Activated naive CD8-positive, alpha-beta T cell treated with anti-CD3 and anti-CD28 coated beads for 36 hours (primary cell): ENCODE measurements at places on chromosomes 6 and 20. TPM values are rescaled to one million over a fixed set of nuclear protein-coding genes. Genes with fewer than 3 reads are reported as not detected.

Gene FGD2
- 1.8 TPM for total RNA-seq

Gene CST7
- 44.7 TPM for total RNA-seq

Gene CFB
- total RNA-seq = 0.52 TPM

Gene PPP1R14C
- 0.33 TPM for total RNA-seq

Gene DPPA5
- not detected for total RNA-seq

Gene RPL10A
- 2,291 TPM for total RNA-seq

Gene LY6G6C
- total RNA-seq = not detected

Gene DBNDD2
- 20.1 TPM for total RNA-seq

Gene SPTLC3
- 1.7 TPM for total RNA-seq

Gene PAX1
- not detected for total RNA-seq

Gene ABHD16B
- total RNA-seq = not detected

Gene SCGN
- total RNA-seq = not detected

GRCh38 chr20:63627751-63628245, 897 bp upstream of the GMEB2 start:
- DNase-seq = no peak

DNA sequence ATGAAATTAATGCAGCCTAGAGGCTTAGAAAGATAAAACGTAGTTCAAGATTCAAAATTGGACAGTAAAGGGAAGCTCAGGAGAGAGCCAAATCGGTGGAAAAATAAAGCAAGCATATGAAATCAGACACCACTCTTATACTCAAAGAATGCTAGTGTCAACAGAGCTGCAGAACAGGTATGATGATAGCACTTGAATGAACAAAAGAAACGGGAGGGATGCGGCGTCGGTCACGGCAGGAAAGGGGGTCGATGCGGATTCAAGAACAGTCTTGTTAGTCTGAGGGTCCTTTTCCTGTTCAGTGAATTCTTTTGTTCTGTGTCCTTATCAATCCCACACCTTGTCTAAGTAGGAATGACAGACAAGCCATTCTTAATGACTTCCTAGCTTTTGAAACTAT, 114.4 kb downstream of the FOXC1 start:
- no peak for DNase-seq

DNA sequence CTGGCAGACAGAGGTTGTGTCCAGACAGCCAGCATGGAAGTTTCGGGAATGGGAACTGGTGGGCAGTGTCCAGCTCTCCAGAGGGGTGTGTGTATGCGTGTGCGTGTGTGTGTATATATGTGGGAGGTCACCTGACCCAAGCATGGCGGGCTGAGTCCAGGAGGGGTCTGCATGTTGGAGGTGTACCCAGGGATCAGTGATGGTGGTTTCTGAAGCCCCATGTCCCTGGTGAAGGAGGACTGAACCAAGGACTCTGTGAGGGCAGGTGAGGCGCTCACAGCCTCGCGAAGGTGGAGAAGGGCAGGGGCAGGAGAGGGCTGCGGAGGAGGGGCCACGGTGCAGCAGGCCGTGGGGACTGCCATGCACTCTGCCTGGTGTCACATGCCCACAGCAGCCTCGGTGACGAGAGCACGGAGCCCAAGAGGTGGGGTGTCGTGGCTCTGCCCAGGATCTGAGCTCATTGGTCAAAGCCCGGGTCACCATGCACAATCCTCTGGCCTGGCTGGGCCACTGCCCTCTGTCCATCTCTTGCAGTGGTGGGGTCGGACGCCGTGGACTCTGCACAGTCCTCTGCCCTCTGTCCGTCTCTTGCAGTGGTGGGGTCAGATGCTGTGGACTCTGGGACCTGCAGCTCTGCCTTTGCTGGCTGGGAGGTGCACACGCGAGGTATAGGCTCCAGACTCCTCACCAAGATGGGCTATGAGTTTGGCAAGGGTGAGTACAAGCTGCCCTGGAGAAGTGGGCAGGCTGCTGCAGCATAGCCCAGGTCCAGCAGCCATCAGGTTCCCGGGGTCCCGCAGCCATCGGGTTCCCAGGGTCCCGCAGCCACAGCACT, 2.1 kb upstream of the LIME1 start:
- no peak for DNase-seq

- DNase-seq = no peak
These were observed 28.7 kb downstream of the COL11A2 start for GRCh38 chr6:33163540-33163939.

- no peak for DNase-seq
These were observed 20.4 kb upstream of the BPIFB1 start for GRCh38 chr20:33262658-33263065.

DNA sequence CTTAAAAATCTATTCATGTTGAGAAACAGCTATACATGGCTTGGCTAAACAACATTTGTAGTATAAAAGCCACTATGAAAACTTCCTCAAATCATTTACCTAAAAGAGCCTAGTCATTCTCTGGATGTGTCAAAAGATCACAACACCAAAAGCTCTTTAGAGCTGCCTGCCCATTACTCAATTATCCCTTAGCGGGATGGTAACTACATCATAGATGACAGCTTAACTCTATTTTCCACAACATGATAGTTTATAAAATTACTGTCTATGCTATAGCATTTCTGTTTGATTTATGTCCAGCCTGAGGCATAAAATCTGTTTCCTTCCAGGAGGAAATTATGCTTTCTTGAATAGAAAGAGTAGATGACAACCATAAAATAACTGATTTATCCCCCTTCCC, 777.6 kb upstream of the HS3ST5 start:
- DNase-seq = no peak

GRCh38 chr20:60007464-60007863, 49.2 kb downstream of the CDH26 start:
- no peak for DNase-seq

- DNase-seq = no peak
These were observed 36.3 kb downstream of the ROS1 start for GRCh38 chr6:117389227-117390057.

GRCh38 chr20:5821627-5822215, 71.5 kb downstream of the SHLD1 start:
- DNase-seq = no peak

DNA sequence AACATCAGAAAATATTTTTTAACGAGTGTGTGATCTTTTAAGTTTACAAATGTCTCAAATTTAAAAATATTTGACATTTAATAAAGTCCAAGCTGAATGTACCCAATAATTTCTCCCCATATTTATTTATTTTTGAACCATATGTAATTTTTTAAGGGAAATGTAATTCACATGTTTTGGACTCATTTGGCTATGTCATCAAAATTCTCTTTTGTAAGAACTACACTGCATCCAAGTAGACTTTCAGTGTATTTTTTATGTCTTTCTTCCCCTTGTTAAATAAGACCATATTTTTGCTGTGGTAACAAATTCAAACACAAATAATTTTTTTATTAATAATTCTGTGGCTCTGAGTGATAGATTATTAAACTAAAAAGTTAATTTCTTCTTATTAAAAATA, 365.2 kb downstream of the CD109 start:
- no peak for DNase-seq

- DNase-seq = no peak
These were observed 47.4 kb upstream of the FAM83D start for GRCh38 chr20:38878866-38879265.

GRCh38 chr6:15474196-15474595, 188.6 kb downstream of the DTNBP1 start:
- no peak for DNase-seq

DNA sequence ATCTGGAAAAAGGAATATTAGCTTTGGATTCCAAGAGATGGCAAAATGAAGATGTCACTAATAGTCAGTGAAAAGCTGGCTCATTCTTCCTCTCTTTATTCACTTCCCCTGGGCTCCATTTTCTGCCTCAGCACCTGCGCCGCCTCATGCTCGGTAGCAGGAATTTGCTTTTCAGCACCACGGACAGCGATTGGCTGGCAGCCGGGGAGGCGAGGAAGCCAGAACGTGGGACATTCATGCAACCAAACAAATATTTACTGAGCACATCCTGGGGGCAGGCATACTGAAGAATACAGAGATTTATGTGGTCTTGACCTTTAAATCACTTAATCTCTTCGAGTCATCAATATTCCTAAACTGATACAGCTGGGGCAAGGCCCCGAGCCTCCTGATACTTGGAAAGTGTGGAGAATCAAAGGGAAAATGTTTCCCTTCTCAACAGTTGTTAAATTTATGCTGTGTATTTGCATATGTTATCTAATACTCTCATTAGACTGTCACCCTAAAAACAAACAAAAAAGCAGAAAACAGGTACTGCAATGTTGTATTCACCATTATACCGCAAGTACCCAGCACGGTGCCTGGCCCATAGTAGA, 12.1 kb upstream of the PDYN start:
- peak; percentile 57 for DNase-seq

- DNase-seq = no peak
These were observed 401.6 kb upstream of the RUNX2 start for GRCh38 chr6:44926556-44926955.

GRCh38 chr6:43445576-43445975, 9.8 kb downstream of the DLK2 start:
- DNase-seq = no peak

DNA sequence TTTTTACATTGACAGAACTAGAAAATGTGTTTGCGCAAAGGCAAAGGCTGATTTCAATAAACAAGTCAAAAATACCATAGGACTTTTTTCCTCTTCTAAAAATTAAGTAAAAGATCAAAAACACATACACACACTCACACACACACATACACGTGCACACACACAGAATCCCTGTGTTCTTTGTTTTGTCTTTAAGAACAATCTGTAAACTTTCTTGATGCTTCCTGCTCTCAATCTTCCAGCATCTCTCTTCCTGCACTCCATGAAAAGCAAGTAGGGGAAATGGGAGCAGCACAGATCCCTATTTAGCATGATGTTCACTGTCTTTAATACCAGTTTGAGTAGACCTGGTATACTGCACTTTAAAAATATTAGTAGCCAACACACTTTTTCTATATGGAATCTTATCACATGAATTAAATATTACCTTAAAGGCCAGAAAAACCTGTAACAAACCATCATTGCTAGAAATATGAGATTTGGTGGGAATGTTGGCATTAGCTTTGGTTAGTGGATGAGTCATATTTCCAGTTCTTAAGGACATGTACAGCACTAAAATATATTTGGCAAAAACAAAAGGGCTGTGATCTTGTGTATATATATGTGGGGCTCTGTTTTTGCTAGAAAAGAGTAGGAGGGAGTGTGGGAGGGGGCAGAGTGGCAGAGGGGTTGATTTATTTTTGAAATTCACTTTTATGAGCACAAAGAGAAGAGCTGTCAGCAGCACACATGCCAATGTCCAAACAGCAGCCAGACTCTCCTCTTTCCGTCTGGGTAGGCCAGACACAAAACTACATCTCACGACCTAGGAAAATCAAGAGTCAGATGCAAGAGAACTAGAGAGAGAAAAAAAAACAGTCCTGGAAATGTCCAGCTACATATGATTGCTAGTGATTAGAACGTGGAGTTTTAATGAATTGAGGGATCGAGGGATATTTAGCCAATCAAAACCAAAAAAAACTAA, 4.6 kb downstream of the PTPRK start:
- no peak for DNase-seq
